ENCODE measurements at places on chromosomes 11 and 22.

DNA sequence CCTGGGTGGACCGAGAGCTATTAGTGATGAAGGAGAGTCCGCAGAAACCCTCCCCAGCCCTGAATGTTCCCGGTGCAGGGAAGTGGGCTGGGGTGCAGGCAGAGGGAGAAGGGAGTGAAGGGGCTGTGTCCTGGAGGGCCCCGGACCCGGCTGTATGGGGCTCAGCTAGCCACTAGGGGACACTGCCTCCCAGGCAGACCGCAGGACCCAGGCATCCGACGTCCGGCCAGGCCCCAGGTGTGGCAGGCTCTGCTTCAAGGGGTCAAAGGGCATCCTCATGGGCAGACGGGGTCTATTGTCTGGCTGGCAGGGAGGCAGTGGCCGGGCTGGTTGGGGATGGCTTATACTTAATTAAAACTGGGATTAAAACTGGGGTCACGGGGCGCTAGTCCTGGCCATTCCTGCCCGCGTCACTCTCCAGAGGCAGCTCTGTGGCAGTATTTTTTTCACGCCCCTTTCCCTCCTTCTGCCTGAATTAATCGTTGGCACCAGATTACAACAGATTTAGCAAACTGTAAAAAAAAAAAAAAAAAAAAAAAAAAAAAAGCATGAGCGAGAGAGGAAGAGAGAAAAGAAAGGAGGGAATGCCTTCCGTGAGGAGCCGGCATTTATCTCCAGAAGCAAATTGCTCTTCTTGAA, 5.1 kb downstream of the FLRT1 start:
- no peak overlapping the region for H3K27ac ChIP-seq
- H3K27me3 ChIP-seq: peaks cover 57% of the 10 kb centered on the region
- H3K4me1 ChIP-seq: peaks cover 32% of the 10 kb centered on the region
- no peak overlapping the region for H3K4me3 ChIP-seq
- H3K36me3 ChIP-seq: no peaks in the 10 kb centered on the region

DNA sequence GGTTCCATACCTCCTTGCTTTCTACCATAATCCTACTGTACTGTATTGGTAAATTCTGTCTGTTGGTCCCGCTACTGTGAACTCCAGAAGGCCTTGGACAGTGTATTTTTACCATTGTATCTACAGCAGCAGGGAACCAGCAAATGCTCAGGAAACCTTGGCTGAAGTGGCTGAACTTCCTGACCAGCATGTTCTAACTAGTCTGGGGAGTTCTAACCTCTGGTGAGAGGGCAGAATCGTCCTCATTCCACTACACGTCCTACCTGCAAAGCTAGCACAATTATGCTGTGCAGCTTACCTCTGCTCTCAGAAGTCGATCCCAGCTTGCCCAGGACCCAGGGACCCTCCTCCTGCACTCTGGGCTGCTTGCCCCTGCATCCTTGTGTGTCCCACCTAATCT, 283.1 kb downstream of the TENM4 start:
- H3K27me3 ChIP-seq: no peaks in the 10 kb centered on the region
- H3K27ac ChIP-seq: no peak overlapping the region
- no peak overlapping the region for H3K4me3 ChIP-seq
- no peaks in the 10 kb centered on the region for H3K36me3 ChIP-seq

DNA sequence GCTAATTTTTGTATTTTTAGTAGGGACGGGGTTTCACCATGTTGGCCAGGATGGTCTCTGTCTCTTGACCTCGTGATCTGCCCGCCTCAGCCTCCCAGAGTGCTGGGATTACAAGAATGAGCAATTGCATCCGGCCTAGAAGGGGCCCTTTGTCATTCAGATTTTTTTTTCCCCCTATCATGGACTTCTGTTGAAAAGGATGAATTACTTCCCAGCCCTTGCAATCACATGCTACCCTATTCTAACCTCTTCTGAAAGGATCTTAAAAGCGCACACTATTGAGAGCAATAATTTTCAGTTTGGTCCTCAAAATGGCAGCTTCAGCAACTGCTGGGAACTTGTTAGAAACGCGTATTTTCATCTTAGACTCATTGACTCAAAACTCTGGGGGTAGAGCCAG, 575.6 kb upstream of the KIRREL3 start:
- peaks cover 2% of the 10 kb centered on the region for H3K4me1 ChIP-seq
- DNase-seq: no peak
- no peak overlapping the region for H3K27ac ChIP-seq
- H3K4me3 ChIP-seq: no peak overlapping the region

DNA sequence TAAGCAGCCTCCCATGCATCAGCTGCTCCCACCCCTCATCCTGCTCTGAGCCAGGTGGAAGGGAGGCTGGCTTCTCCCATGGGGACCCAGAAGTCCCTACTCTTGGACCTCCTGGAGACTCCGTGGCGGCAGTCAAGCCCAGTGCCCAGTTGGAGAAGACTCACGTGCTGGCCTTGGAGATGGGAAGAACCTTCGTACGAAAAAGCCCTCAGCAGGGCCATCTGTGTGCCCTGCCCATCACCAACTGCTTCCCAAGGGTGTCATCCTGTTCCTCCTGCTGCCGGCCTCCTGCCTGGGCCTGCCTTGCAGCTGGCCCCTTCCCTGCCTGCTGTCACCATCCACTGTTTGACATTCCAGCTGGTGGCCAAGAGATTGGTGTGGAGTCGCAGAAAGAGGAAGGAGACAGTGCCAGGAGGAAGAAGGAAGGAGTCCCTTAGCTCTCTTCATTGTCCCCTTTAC, 28.0 kb downstream of the ARHGAP1 start:
- no peak overlapping the region for H3K4me3 ChIP-seq
- H3K27me3 ChIP-seq: no peaks in the 10 kb centered on the region
- H3K4me1 ChIP-seq: peaks cover 8% of the 10 kb centered on the region
- H3K36me3 ChIP-seq: no peaks in the 10 kb centered on the region
- no peak for DNase-seq
- H3K27ac ChIP-seq: no peak overlapping the region

DNA sequence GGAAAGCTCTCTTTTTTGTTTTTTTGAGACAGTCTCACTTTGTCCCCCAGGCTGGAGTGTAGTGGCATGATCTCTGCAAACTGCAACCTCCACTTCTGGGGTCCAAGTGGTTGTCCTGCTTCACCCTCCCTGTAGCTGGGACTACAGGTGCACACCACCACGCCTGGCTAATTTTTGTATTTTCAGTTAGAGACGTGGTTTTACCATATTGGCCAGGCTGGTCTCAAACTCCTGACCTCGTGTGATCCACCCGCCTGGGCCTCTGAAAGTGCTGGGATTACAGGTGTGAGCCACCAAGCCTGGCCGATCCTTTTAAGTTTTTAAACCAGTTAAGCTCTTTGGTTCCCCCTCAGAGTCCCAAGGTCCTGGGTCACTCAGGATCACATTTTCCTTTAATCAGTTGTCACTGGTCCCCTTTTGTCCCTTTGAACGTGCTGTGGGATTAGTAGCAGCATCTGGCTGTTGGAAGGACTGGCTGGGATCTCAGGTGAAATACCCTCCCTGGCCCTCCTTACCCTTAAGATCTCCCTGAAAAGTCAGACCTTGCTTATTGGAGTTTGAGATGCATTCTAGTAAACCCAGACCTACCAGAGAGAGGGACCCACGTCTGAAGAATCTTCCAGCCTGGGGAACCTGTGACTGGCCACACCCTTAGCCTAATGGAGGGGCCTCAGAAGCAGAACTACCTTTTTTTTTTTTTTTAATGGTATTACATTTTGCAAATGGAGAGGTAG, 8.1 kb downstream of the MALAT1 start:
- peak overlapping the region; percentile 67 for H3K27ac ChIP-seq
- no peaks in the 10 kb centered on the region for H3K27me3 ChIP-seq
- peaks cover 7% of the 10 kb centered on the region for H3K4me1 ChIP-seq
- peak; percentile 79 for DNase-seq

GRCh38 chr22:22926370-22927195, 39.0 kb downstream of the IGLL5 start:
- peaks cover 43% of the 10 kb centered on the region for H3K27me3 ChIP-seq
- no peaks in the 10 kb centered on the region for H3K36me3 ChIP-seq
- H3K4me1 ChIP-seq: peaks cover 3% of the 10 kb centered on the region
- no peak overlapping the region for H3K4me3 ChIP-seq

GRCh38 chr11:75188671-75189070, 37.8 kb downstream of the SLCO2B1 start:
- no peaks in the 10 kb centered on the region for H3K36me3 ChIP-seq
- H3K27me3 ChIP-seq: no peaks in the 10 kb centered on the region
- DNase-seq: no peak
- H3K27ac ChIP-seq: no peak overlapping the region
- peaks cover 12% of the 10 kb centered on the region for H3K4me1 ChIP-seq
- H3K4me3 ChIP-seq: no peak overlapping the region

DNA sequence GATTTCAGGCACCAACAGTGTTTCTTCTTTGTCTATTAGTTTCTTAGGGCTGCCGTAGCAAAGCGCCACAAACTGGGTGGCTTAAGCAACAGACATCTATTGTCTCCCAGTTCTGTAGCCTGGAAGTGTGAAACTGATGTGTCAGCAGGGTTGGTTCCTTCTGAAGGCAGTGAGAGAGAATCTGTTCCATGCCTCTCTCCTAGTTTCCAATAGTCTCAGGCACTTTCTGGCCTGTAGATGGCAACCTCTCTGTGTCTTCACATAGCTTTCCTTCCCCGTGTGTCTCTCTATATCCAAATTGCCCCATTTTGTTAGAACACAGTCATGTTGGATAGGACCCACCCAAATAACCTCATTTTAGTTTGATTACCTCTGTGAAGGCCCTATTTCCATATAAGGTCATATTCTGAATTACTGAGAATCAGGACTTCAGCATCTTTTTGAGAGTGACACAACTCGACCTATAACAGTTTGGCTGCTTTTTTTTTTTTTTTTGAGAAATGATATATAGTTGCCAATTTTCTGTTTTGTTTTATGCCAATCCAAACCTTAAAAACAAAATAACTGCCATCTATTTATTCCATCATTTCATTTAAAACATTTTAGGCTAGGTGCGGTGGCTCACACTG, 108.2 kb downstream of the SLC36A4 start:
- H3K36me3 ChIP-seq: peaks cover 4% of the 10 kb centered on the region

DNA sequence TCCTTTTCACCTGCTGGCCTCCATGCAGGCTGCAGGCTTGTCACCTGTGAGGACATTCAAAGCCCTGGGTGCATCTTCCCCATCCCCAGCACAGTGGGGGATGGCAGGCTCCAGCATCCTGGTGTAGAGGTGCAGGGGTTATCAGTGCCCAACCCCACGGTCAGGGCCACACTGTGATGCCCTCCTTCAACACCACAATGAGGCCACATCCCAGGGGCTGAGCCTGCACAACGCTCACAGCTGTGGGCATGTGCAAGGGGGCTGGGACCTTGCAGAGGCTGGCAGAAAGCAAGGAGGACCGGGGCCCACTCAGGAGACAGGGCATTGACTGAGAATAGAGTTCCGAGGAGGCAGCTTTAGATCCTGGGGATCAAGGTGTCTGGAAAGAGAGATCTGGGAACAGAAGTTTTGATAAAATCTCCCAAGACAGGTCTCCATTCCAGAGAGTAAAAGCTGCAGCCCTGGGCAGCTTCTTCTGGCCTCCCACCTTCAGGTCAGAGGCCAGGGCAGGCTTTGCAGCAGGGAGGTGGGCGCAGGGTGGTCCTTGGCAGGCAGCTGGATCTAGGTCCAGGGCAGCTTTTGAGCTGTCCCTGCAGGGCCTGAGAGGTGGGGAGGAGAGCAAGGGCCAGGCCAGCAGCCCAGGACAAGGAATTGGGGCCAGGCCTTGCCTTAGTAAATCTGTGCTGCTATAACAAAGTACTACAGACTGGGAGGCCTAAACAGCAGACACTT, 250.8 kb upstream of the B3GAT1 start:
- H3K4me3 ChIP-seq: no peak overlapping the region
- no peaks in the 10 kb centered on the region for H3K4me1 ChIP-seq
- H3K36me3 ChIP-seq: no peaks in the 10 kb centered on the region
- H3K27ac ChIP-seq: no peak overlapping the region
- no peak for DNase-seq
- no peaks in the 10 kb centered on the region for H3K27me3 ChIP-seq

GRCh38 chr11:34075178-34075820, 23.8 kb downstream of the CAPRIN1 start:
- no peaks in the 10 kb centered on the region for H3K27me3 ChIP-seq
- no peak for DNase-seq
- no peaks in the 10 kb centered on the region for H3K4me1 ChIP-seq
- H3K36me3 ChIP-seq: peaks cover 58% of the 10 kb centered on the region

GRCh38 chr11:121681550-121682268, 228.9 kb upstream of the SORL1-AS1 start:
- no peak overlapping the region for H3K4me3 ChIP-seq
- H3K4me1 ChIP-seq: no peaks in the 10 kb centered on the region
- no peak for DNase-seq
- no peaks in the 10 kb centered on the region for H3K27me3 ChIP-seq
- no peak overlapping the region for H3K27ac ChIP-seq

- H3K4me1 ChIP-seq: peaks cover 6% of the 10 kb centered on the region
- no peak overlapping the region for H3K4me3 ChIP-seq
- no peak overlapping the region for H3K27ac ChIP-seq
- DNase-seq: no peak
- no peaks in the 10 kb centered on the region for H3K36me3 ChIP-seq
- H3K27me3 ChIP-seq: peaks cover 9% of the 10 kb centered on the region
Observed at GRCh38 chr11:69230856-69231425, 63.0 kb upstream of the MYEOV start.

- H3K4me1 ChIP-seq: no peaks in the 10 kb centered on the region
- H3K27me3 ChIP-seq: no peaks in the 10 kb centered on the region
- no peak overlapping the region for H3K27ac ChIP-seq
- H3K4me3 ChIP-seq: no peak overlapping the region
Observed at GRCh38 chr11:104858882-104859775, 39.1 kb downstream of the CASP12 start.

DNA sequence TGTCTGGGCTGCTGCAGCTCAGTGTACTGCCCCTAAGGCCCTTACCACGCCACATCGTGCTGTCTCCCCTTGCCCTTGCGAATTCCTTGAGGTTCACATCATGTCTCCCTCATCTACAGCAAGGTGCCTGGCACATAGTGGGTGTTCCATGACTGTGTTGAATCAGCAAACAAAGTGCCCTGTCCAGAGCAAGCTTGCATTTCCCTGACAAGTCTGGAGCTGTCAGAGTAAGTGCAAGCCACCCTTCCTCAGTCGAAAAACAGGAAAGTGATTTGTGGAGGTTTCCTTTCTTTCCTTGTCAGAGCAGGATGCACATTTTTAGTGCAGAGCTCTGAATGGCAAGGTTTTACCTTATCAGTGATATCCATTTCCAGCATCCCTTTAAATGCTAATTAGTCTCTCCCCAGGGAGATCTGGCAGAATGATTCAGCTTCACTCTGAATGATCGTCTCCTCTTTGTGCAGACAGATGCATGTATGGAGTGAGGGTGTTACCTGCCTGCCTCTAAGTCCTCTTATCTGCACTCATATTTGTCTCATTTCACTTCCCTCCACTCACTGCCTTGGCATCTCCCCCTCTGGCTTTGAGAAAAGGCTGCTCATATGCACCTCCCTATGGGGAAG, 331.2 kb downstream of the TMEM135 start:
- no peak for DNase-seq
- H3K4me1 ChIP-seq: peaks cover 15% of the 10 kb centered on the region
- no peak overlapping the region for H3K4me3 ChIP-seq
- H3K36me3 ChIP-seq: no peaks in the 10 kb centered on the region
- H3K27ac ChIP-seq: no peak overlapping the region

- peaks cover 14% of the 10 kb centered on the region for H3K4me1 ChIP-seq
- H3K4me3 ChIP-seq: no peak overlapping the region
- H3K27ac ChIP-seq: no peak overlapping the region
- no peaks in the 10 kb centered on the region for H3K27me3 ChIP-seq
- no peaks in the 10 kb centered on the region for H3K36me3 ChIP-seq
Observed at GRCh38 chr11:111627591-111627990, 25.3 kb downstream of the SIK2 start.
